ENCODE measurements at places on chromosomes 3 and 15. TPM values are rescaled to one million over a fixed set of nuclear protein-coding genes. Genes with fewer than 3 reads are reported as not detected.

GRCh38 chr3:64796607-64797399 is 109.0 kb upstream of the ADAMTS9 start:
- DNase-seq: peak; percentile 62

DNA sequence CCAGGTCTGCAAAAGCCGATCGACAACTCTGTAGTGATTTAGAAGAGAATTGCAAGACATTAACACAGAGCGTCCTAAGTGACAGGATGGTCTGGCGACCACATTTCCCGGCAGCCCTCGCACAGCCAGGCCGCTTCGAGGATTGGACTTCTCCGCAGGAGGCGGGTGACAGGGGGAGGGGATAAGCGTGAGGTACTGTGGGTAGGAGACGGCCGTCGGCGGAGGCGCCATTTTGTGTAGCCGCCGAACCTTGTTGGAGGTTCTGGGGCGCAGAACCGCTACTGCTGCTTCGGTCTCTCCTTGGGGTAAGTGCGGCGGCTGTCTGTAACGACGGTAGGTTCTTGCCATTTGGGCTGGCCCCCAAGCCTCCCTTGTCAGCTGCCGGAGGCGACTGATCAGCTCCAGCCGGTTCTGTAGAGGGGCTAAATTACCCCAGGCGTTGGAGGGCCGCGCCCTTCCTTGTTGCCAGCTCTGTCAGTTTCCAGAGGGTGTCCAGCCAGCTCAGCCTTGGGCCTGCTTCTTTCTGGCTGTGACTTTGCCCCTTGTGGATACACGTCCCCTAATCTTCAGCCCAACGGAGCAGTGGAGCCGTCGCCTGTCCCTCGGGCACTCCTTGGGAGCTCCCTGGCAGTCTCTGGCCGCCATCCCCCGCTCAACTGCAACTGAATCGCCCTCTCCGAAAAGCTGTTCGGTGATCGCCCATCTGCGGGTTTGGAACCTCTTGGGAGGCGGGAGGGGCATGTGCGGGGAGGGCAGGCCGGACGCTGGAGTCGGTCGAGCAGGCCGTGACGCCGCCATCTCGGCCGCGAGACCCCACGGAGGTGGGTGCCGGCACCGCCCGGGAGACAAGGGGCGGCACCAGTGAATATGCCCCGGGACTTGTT is at the start of gene RBM5:
Gene RBM5 (plus strand): TSS at position 195 of the 884 bp plus-strand sequence. CDS start 1,516 bp downstream, outside the sequence.
- peak; percentile 84 for DNase-seq

- no peak for DNase-seq
Measured at GRCh38 chr3:126439346-126439967, 36.2 kb downstream of the ZXDC start.

GRCh38 chr15:57054204-57054750 is 135.8 kb downstream of the TCF12 start:
- no peak for DNase-seq

- DNase-seq: no peak
Measured at GRCh38 chr3:178201714-178202113, 334.5 kb upstream of the KCNMB2 start.

DNA sequence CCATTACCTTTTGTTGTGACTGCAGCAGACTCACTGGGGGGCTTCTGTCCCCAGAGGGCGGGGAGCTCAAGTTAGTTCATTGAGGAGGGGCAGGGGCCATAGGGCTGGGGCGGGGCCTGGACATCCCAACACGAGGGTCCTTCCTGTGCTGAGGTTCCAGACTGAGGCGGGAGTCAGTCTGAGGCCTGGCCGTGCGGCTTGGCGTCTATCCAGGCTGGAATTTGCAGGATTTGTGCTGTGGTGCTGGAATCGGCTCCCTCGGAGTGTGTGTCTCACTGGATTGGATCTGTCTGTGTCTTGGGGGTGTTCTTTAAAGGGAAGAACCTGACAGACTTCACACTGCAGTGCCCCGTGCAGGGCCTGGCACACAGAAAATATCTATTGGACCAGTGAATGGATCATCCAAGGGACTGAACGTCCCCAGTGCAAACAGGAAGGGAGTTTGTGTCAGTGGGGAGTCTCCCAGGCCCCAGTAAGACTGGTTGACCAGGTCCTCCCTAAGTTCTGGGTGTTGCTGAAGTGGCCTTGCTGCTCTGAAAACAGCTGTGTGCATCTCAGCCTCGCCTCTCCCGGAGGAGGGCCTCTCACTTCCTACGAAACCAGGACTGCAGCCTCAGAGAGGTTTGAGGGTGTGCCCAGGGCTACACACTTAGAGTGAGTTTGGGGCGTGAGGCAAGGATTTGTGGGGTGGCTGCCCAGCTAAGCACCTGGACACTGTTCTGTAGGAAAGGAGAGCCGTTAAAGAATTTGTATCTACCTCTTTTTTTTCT is 26.1 kb downstream of the GOLGA6L2 start:
- DNase-seq: no peak

- peak; percentile 71 for DNase-seq
Measured at GRCh38 chr3:149813367-149814281, 609 bp downstream of the RNF13 start.

DNA sequence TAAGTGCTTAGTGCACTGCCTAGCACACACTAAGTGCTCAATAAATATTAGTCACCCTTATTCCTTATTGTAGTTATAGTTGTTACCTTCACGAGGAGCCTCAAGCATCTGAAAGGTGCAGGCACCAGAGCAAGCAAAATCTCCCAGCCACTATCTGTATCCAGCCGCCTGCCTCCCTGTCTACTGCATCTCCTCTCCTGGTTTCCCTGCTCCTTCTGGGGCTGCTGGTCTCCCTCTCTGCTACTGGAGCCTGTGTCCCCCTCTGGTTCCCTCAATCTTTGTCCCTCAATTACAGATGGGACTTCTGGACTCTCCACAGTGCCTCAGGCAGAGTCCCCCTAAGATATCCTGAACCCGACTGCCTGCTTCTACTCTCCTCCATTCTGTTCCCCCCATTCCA is 18.8 kb downstream of the MYL3 start:
- DNase-seq: no peak

DNA sequence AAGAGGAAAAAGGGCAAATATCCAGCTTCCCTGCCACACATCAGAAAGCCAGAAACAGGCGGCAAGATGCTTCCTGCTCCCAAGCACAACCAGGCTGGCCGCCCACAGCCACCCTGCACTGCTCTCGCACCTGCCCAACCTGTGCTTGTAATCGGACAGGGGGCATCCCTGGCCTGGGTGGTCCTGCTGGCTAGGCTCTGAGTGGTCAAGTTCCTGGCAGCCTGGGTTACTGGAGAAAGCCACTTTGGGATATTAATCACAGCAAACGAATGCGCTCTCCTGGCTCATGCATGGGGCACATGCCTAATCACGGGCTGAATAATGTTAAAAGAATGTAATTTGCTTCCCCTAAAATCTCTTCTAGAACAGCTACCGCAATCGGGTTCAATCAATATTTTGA is 442.4 kb downstream of the MCTP2 start:
- DNase-seq: no peak

- DNase-seq: no peak
Measured at GRCh38 chr3:23096041-23096440, 107.1 kb upstream of the UBE2E2 start.

DNA sequence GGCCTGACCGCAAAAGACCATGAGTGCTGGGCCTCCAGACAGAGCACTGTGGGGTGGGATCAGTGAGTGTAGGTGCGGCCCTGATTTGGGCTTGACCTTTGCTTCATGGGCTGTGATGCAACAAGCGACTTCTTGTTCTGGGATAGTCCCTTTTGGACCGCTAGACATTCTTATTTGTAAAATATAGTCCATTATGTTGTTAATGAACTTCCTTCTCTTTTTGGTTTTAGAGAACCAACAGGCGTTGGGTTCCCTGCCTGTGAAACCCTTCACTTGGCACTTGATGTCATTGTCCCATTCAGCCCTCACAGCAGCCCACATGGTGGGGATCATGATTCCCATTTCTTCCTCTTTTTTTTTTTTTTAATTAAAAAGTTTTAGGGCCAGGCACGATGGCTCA is 15.8 kb upstream of the TRH start:
- DNase-seq: no peak

DNA sequence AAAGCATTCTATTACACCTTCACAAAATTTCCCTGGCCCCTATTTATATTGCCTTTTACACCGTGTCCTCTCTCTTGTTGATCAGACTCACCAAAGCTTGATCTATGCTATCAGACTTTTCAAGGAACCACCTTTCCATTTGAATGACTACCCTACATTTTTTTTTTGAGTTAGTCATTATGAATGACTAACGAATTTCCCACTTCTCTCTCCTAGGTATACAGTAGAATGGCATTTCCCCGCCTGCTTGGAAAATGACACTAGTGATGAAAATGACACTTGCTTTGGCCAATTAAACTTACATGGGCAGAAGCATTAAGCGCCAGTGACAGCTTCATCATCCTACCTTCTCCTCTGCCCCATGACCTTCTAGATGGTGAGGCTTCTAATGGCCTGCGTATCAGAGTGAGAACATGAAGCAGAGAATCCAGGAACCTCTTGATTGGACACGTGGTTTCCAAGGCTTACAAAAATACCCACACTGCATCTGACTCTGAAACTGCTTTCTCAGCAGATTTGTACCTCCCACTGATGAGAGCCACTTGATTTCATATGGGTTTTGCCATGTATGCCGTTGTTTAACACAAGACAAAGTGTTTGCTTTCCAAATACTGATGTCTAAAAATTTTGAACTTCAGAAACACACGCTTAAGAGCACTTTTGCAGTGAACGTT is 370.5 kb downstream of the CTNNB1 start:
- peak; percentile 51 for DNase-seq

DNA sequence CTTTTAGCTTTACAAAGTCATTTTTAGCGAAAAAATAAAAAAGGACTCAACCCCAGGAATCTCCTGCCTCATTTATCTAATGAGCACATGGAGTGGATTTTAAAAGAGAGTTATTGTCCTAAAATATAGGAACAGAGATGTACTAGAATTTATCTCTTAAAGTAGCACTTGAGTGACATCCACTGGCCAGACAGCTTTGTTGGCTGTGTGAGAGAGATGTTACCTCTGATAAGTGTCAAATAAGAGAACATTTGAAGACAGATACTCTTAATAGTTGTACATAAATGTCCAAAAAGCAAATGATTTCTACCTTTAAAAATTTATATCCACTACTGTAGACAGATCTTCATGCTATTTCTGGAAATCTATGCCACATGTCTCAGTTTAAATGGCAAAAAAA is 12.3 kb upstream of the MFSD1 start:
- DNase-seq: peak; percentile 52

DNA sequence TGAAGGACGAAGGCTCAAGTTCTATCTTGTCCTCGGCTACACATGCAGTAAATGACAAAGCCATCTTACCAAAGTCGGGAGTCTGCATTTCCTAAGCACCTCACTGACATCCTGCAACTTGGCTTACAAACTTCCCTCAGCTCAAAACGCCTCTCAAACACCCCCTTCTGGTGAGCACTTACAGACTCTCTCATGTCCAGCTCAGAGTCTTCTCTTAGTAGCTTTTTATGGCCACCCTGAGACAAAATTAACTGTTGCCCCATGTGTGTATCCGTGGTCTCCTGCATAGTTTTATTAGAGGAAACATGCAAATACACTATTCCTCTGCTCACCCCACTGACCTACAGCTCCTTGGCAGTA is 819.7 kb downstream of the FHIT start:
- DNase-seq: no peak

DNA sequence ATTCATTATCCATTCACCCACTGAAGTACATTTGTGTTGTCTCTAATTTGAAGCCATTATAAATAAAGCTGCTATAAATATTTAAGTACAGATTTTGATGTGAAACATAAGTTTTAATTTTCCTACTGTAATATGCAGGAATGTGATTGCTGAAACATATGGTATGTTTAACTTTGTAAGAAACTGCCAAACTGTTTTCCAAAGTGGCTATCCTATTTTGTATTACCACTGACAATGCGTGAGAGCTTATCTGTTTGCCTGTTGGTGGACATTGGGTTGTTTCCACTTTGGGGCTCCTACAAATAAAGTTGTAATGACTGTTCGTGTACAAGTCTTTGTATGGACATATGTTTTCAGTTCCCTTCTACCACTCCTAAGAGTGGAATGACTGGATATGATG is 2.5 kb downstream of the WDR93 start:
- no peak for DNase-seq

- DNase-seq: no peak
Measured at GRCh38 chr3:22609139-22609538, 594.0 kb upstream of the UBE2E2 start.

- peak; percentile 80 for DNase-seq
Measured at GRCh38 chr3:131543714-131544113, 40.9 kb upstream of the MRPL3 start.

DNA sequence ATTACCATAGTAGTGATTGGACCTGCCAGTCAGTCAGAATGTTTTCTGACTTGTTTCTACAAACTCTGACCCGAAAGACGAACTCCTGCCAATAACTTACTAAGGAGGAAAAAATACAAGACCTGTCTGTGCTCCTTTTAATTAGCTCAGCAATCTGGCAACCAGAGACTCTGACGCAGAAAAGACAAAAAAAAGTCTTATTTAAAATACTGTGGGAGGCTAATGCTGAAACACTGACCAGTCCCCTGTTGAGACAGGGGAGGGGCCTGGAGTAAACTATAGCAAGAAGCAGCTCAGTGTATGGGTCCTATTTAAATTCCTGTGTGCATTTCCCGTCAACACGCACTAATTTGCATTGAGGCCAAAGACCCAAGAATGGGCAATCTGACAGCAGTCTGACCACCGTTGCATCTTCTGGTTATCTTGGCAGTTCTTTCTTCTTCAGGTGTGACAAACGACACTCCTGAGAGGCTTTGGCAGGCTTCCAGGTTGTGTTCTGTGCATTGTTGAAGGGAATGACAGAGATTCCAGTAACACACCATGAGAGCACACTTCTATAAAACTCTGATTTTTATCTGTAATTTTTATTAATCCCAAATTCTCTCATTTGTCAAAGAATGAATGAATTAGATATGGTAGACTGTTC is 1114.3 kb downstream of the IGSF11 start:
- DNase-seq: no peak

- DNase-seq: peak; percentile 55
Measured at GRCh38 chr3:138873471-138874278, 38.9 kb upstream of the PIK3CB start.

GRCh38 chr3:10616321-10616720 is 110.9 kb upstream of the ATP2B2 start:
- DNase-seq: no peak

GRCh38 chr3:125643172-125643571 is 47.9 kb upstream of the OSBPL11 start:
- no peak for DNase-seq

The IQSEC1 gene
- 6.6 TPM for total RNA-seq

The GP5 gene
- total RNA-seq: under 0.01 TPM

The CADM2 gene
- total RNA-seq: 0.26 TPM

The MED12L gene
- total RNA-seq: 0.13 TPM

The ERC2 gene
- 0.13 TPM for total RNA-seq

The PLCH1 gene
- 0.26 TPM for total RNA-seq

The HCN4 gene
- not detected for total RNA-seq

The CCDC80 gene
- 8.2 TPM for total RNA-seq

The SLC12A1 gene
- total RNA-seq: not detected

The C3orf18 gene
- 3.2 TPM for total RNA-seq

The MAGI1 gene
- 5.0 TPM for total RNA-seq

All from bronchial epithelial cell (primary cell).